ENCODE measurements at places on chromosomes 3 and 15.

DNA sequence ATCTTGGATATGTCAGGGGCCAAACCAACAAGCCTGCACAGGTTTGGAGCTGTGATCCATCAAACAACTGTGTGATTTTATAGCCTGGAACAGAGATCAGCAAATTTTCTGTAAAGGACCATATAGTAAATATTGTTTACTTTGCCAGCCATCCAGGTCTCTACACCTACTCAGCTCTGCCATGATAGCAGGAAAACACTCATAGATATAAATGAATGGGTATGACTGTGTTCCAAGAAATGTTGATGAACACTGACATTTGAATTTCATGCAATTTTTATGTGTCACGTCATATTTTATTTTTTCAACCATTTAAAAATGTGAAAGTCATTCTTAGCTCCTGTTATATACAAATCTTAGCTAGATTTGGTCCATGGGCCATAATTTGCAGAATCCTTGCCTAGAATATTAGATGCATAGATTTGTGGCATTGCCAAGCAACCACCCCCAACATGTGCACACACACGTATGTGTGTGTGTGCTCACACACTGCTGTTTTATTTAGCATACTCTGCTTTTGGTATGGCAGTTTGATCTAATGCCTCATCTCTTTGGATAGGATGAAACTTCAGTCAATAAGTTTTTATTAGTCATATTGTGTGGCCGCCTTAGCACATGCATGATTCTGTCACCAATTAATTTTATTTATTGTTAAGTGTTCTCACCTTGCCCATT lies 6.4 kb downstream of the ATXN7 start:
- DNase-seq = no peak

DNA sequence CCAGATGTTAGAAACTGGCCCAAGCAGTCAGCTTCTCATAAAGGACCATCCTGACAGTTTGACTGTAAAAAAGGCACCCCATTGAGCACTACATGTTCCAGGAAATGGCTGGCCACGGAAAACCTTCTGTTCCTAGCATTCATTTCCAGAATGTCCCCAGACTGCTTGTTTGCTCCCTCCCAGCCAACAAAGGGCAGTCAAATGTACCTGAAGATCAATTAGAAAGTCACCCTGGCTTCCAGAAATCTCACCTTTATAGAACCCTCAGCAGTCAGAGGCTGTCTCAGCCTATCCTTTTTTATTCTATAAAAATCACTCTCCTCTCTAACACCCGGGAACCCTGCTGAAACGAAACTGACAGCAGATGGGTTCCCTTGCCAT lies 784 bp upstream of the SAMMSON start:
- peak; percentile 9 for DNase-seq

DNA sequence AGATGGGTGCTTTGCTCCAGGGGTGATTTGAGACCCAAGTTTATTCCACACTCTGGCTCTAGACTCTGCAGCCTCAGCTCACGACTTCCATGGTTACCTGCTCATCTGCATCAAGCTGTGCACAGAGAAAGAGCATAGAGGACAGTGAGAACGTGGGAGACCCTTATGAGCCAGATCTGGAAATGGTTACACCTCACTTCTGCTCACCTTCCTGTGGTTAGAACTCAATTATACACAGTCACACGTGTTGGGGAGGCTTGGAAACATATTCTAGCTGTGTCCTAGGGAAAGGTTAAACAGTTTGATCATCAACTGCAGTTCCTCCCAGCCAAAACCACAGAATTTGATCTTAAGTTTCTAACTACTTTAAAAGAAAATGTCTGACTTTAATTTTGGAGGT lies 1.8 kb downstream of the FETUB start:
- no peak for DNase-seq

DNA sequence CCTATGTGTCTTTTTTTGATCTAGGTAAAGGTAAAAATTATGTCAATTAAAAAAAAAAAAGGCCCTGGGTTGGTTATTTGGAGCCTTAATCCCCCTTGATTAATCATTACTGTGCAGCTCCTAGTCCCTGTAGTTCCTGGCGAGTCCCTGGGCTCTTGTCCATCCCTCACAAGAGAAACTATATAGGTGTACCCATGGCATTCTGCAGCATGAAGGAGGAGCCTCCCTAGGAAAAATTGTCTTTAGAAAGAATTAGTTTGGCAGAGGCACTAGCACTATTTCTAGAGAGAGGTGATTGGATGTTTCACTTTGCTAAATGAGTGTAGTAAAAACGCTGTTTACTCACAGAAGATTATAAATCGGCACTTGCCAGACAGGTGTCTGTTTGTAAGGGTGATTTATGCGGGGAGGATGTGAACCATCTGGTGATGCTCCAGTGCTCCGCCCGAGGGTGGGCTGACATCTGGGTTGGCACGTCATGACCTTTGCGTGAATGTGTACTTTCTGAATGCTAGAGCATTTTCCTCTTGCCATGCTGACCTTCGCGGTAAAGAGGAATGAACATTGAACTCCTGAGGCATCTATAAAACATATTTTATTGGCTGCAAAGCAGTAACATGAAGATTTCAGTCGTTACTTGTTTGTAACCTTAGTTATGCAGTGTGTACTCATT lies 12.6 kb downstream of the PLCL2 start:
- DNase-seq = peak; percentile 55

GRCh38 chr3:40623567-40623966 lies 98.8 kb downstream of the ZNF621 start:
- no peak for DNase-seq

GRCh38 chr3:37763309-37763708 lies 98.4 kb upstream of the CTDSPL start:
- DNase-seq = no peak

DNA sequence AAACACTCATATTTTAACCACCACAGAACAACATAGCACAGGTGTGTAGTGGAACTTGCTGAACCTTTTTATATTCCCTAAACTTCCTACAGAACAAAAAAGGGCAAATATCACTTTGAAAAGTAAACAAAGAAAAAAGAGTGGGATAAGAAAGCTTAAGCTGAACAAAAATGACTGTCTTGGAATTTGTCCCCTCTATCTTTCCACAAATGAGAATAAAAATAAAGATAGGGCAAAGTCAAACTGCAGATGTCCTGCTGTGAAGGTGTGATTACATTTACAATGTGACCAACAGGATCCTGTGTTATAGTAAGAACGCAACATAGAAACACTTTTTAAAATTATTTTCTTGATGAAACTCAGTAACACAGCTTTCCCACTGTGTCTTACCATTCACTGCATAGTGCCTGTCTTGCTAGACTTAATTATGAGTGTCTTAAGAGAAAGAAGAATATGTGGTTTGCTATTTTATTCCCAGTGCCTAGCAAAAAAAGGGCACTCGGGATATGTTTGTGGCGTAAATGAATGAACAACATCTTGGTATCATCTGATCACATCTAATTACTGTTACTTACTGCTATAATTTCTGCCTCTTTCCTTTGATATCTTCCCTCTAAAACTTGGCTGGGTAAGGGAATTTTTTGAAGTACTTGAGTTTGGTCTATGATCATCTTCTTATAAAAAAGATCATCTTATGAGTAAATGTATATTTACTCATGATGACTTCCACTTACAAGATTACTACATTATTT lies 67.5 kb downstream of the DENND4A start:
- DNase-seq = no peak

DNA sequence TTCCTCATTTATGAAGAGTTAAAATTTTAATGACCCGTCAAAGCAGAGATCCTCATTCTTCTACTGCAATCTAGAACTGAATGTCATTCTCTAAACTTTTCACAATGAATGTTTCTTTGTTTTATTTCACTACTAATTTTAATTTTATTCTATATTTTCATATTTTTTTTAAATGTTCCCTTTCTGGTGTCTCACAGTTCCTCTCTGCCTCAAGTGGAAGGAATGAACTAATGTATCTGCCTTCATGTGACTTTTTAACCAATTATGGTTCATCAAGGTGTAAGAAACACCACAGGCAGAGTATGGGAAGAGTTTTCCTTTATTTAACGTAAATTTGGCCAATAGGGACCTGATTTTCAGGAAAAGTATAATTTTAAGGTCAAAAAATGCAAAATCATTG lies 441.7 kb downstream of the EPHA6 start:
- no peak for DNase-seq

GRCh38 chr15:84749111-84749991 lies 959 bp downstream of the ZNF592 start:
- DNase-seq = peak; percentile 32

DNA sequence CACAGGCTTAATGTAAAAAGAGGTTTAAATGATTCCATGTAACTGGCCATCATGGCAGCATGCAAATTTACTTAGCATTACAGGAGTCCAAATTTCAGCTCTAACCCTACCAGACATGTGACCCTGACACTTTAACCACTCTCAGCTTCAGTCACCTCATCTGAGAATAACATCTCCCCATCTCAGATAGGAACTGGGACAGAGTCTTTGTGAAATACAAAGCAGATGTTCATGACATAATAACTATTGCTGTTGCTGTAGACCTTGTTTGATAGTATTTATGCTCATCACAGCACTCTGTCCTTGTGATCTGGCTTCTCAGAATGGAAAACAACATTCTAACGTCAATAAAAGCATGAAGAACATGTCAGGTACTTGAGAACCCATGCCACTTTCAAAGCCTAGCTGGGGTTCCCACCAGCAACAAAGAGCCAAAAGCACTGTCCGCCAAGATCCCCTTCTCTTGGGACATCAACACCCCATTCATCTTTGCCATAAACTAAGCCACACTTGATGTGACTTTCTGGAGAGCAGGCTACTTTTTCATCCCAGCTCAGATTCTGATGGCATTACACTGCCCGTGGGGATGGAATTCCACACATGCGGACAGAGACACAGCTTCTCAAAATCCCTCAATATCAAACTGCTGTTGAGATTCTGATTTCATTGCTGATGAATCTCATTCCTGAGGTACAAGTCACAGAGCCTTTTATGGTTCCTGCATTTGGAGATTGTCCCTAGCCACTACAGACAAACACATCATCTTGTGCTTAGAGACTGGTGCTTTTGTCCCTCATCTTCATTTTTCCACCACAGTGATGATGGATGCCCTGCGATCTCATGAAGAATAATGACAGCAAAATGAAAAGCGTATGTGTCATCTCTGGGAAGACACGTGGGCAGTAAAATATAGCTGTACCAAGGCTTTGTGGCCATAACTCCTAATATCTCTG lies 202.7 kb downstream of the TNIK start:
- no peak for DNase-seq

DNA sequence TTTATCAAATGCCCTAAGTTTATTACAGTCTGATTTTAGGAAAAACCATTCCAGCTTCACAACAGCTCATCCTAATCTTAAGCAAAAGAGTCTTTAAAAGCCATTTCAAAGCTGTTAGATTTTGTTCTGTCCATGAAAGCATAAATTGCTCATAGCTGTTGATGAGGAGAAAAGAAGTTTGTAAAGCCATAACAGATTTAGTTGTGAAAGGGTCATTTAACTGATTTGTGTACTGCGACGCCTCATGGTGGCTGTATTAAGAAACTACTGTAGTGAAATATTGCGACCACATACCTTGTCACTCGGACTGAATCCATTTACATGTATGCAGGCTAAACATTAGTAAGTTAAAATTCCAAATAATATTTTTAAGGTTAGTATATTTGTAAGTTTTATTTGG lies 20.9 kb downstream of the BBX start:
- no peak for DNase-seq

DNA sequence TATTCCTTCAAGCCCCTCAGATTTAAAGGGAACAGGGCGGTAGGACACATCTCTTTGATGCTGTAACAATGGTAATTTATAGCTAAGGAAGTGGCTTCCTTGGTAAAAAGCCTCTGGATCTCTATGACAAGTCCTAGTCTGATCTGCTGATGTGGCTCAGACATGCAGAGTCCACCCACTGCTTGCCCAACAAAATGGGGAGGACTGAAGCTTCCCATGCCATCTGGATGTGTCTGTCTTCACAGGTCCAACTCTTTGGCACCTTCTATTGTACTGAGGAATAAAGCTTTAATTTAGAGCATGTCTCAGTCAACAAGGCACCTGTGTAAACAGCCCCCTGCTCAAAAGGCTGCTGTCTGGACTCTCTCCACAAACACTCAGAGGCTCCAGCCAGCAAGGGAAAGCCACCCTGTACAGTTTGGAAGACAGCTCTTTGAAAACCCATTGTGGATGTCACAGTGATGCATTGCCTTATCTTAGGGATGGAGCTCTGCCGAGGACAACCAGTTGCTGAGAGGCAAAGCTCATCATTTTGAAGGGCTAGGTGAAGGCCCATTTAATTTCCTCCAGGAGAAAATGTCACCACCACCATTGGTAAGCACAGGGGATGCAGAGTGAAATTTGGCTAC lies 348.6 kb upstream of the GRM7 start:
- peak; percentile 98 for DNase-seq

DNA sequence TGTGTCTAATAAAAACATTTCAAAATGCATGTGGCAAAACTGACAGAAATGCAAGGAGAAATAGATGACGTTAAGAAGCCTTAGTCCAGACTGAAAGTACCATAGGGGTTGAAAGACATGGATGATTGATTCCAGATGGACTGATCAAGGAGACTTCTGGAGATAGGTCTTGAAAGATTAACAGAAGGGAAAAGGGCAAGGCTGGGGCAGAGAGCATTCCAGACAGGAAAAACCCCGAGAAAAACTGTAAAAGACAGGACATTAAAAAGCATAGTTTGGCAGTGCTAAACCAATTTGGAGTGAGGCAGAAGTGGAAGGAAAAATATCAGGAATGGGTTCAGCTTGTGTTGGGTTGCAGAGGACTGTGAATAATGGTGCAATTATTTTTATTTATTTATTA lies 375.2 kb upstream of the SGO1 start:
- no peak for DNase-seq

- no peak for DNase-seq
Observed at GRCh38 chr3:71087143-71088018, 496.1 kb downstream of the FOXP1 start.

DNA sequence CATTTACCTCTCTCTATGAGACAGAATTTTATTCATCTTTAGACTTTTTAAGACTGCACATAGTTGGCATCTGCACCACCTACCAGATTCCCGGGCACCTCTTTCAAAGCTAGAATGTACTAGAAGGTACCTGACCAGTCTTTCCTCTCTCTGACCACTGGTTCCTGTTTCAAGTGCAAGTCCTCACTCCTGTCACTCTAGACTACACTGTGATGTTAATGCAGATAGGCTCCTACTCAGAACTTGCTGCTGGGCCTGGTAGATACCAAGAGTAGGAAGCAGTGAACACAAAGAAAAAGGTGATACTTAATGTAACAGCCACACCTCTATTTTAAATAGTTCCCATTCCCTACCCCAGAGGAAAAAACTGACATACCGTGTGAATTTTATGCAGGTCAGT lies 8.1 kb upstream of the TCAIM start:
- no peak for DNase-seq
